Tracheal epithelial cell (primary cell): ENCODE measurements at places on chromosomes 1 and 21. TPM values are rescaled to one million over a fixed set of nuclear protein-coding genes. Genes with fewer than 3 reads are reported as not detected.

HES5 gene
- total RNA-seq = 2.2 and 5.1 TPM in 2 replicates

MXRA8 gene
- total RNA-seq = 2.8 and 12.0 TPM in 2 replicates

HNRNPU gene
- total RNA-seq = 220 and 298 TPM in 2 replicates

CRYZL1 gene
- total RNA-seq = 10.8 and 15.1 TPM in 2 replicates

TNFRSF1B gene
- total RNA-seq = under 0.01 TPM in 1 of 2 replicates, not detected in the other

MANEAL gene
- total RNA-seq = 0.64 and 2.2 TPM in 2 replicates

RHEX gene
- total RNA-seq = 2.2 TPM in 1 of 2 replicates, not detected in the other

OVAAL gene
- total RNA-seq = not detected in 2 replicates

CASQ1 gene
- total RNA-seq = not detected in 2 replicates

KCND3 gene
- under 0.01 and 0.21 TPM in 2 replicates for total RNA-seq

SPATA45 gene
- total RNA-seq = not detected in 2 replicates
